Stimulated activated naive CD8-positive, alpha-beta T cell treated with anti-CD3 and anti-CD28 coated beads, Interleukin-15, amount 100 ng/mL, for 72 hours (primary cell): ENCODE measurements at places on chromosomes 12 and 14.

- no peak for DNase-seq
These were observed 40.1 kb downstream of the STXBP6 start for GRCh38 chr14:25009891-25010290.

GRCh38 chr12:70005864-70006618, 181.0 kb downstream of the MYRFL start:
- DNase-seq: no peak

DNA sequence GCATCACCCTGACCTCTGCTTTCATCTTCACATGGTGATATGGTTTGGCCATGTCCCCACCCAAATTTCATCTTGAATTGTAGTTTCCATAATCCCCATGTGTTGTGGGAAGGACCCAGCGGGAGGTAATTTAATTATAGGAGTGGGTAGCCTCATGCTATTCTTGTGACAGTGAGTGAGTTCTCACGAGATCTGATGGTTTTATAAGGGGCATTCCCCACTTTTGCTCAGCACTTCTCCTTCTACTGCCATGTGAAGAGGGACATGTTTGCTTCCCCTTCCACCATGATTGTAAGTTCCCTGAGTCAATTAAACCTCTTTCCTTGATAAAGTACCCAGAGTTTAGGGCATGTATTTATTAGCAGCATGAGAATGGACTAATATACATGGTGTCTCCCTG, 38.2 kb downstream of the TMBIM6 start:
- no peak for DNase-seq

DNA sequence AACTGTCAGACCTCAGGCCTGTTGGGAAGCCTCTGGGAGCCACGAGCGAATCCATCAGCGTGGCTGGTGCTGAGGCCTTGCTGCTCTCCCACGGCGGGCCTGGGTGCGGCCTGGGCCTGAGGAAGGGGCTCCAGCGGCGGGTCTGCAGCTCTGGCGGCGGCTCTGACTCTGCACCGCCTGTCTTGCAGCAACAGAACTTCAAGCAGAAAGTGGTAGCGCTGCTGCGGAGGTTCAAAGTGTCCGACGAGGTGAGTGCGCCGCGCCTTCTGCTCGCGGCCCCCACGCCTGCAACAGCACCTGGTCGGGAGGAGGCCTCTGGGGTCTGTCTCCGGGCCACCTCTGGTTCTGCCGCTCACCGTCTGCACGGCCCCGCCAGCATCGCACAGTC, 28.7 kb upstream of the TEX22 start:
- no peak for DNase-seq

DNA sequence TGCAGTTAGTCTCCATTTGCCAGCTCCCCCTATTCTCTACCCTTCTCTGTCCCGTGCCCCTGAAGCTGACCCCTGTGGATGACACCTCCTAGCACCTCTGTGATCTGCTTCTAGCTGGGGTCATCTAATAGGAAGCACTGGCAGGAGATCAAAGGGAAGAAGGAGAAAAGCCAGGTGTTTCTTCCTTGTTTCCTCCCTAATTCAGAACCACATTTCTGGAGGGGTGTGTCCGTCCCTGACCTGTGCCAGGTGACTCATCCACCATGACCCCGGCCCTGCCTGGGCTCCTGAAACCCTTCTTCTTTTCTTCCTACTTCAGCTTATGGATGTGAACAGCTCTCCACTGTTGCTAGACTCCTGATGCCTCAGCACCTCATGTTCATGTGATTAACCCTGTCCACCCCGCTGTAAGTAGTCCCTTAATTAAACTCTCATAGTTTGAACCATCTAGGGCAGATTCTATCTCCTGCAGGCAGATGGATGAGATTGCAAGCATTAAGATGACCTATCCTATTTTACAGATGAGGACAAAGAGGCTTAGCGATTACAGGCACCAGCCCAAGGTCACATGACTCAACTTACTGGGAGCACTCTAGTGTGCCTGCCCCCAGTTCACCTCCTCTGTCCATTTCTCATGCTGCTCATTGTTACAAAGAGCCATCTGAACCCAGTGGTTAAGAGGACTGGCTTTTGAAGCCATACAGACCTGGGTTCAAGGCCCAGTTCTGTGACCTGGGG, 770.5 kb downstream of the MED13L start:
- DNase-seq: no peak

DNA sequence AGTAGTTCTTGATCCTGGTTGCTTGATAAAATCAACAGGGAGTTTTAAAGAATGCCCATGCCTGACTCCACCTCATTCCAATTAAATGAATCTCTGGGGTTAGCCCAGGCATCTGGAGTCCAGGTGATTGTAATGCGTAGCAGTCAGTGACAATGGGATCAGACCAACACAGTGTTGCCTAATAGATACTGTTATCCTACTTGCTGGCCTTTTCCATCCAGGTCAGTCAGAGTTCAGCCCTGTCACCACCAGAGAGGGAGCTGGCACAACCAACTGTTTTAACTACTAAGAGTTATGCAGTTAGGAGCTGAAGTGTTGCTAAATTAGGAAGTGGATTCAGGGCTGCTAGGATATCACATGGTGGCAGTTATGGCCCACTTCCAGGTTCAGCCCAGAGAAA, 107.1 kb downstream of the GPR135 start:
- no peak for DNase-seq

DNA sequence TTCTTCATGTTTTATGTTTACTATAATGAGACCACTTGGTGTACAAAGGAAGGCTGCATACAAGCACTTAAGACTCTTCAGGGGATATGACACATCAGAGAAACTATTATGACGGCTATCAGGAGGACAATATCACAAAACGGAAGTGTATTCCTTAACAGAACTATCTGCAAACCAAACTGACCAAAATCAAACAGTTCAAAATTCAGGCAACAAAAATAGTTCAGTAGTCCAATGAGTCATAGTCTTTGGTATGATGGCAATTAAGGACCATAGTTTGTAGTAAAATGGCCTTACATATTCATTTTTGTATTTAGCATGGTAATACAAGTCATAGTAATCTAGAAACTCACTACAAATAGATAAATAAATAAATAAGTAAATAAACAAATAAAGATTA, 1638.7 kb upstream of the SEL1L start:
- no peak for DNase-seq

GRCh38 chr14:104898870-104899510, 25.7 kb upstream of the PLD4 start:
- DNase-seq: no peak

- no peak for DNase-seq
These were observed 134.7 kb downstream of the FGD4 start for GRCh38 chr12:32533971-32534590.
